Ascending aorta (tissue), 2 donors: ENCODE measurements at places on chromosomes 6 and 20.
A peak's percentile ranks its signal among the peaks of the same experiment; 100 is the strongest.

DNA sequence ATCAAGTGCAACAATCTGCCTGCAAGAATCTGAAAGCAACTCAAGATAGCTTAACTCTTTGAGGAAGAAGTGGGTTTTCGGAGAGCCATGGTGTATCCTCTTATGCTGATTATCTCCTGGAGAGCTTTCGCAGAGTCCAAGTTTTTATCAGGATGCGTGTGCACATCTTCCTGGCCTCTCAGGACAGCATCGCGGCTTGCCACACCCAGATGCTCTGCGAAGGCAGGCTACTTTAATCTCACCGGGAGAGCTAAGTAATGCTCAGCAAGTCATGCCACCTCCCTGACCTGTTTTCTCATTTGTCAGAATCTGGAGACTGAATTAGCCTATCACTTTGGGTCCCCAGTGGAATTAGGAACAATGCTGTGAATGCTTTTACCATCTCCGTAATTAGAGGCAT lies 52.9 kb downstream of the TTI1 start:
- DNase-seq, result no peak

GRCh38 chr6:117591405-117591804 lies 10.9 kb downstream of the GOPC start:
- DNase-seq, result no peak

GRCh38 chr6:90369024-90369519 lies 72.4 kb upstream of the BACH2 start:
- peak; percentile 22 for DNase-seq

GRCh38 chr20:33551778-33552177 lies 61.9 kb downstream of the CBFA2T2 start:
- DNase-seq, result no peak

DNA sequence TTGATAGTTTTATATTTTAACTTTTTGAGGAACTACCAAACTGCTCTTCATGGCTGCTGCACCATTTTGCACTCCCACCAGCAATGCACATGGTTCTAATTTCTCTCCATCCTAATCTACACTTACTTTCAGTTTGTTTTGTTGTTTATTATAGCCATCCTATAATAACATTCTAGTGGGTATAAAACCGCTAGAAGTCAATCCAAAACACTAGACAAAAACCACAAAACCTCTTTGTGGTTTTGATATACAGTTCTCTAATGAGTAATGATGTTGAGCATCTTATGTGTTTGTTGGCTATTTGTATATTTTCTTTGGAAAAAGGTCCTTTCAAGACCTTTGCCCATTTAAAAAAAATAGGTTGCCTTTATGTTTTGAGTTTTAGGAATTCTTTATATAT lies 5.6 kb downstream of the RPP21 start:
- DNase-seq, result no peak

GRCh38 chr6:74283532-74283931 lies 587.5 kb downstream of the CD109 start:
- DNase-seq, result no peak

GRCh38 chr6:150306290-150306689 lies 62.5 kb upstream of the IYD start:
- no peak for DNase-seq

DNA sequence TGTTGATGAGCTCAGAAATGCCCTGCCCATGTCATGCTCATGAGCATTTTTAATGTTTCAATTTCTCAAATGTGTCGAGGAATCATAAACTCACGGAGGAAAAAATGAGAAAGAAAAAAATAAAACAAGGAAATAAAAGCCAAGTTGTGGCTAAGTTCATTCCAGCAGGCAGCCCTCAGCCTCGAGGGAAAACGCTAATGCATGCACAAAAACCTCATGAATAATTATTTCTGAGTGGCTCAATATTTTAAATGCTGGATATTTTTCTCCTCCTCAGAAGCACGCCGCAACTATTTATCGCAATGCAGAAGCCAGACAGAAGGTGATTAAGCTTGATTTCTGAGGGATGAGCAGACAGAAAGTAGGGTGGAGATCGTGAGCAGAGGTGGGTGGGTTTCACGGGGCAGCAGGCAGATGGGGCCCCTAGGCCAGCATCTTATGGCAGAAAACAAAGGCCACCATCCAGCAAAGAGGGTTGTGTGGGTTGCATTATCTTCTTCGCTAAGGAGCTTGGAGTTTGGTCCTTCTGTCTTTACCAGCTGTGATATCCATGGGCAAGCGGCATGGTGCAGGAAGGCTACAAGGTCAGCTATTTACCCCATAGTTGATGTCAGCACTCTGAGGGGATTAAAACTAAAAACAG lies 151.5 kb upstream of the LRFN2 start:
- DNase-seq, result no peak

DNA sequence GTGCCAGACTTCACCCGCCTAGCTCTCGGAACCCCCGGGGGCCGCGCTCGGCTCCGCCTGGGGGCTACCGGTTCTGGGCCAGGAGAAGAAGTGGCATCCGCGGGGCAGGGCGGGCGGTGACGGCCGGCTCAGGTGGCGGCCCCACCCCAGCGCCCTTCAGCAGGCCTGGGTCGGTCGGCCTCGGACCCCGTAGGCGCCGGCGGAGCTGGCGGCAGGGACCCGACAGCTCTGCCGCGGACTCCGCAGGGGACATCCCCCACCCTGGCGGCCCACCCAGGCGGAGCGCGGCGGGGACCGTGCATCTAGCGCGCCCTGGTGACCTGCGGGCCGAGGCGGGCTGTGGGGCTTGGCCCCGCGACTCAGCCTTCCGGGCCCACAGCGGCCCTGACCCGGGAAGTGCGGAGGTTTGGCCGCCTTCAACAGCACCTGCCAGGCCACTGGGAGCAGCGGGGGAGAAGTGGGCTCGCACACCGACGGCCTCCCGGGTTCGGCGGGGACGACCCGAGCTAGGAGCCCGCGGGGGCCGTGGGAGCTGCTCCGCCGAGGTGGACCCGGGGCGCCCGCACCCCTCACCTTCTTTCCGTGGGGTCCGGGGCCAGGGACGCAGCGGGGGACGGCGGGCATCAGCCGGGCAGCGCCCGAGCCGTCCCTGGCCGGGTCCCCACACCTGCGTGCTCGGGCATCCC lies 87.1 kb downstream of the TMEM242 start:
- no peak for DNase-seq

DNA sequence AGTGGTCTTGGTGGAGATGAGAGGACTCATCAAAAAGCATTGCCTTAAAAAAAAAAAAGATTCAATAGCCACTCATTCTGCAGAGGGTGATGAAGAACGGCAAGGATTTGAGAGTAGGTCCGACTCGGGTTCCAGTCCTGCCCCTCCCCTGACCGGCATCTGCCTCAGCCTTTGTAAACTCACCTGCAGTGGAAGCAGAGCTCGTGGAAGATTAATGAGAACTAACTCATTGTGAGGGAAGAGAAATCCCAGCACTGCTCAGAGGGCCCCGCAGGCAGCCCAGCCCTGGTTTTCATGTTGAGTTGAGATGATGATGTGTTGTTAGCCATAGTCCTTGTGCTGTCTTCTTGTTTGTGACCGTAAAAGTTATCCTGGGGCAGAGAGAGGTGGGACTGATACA lies 59.4 kb downstream of the GCNT2 start:
- DNase-seq, result no peak

DNA sequence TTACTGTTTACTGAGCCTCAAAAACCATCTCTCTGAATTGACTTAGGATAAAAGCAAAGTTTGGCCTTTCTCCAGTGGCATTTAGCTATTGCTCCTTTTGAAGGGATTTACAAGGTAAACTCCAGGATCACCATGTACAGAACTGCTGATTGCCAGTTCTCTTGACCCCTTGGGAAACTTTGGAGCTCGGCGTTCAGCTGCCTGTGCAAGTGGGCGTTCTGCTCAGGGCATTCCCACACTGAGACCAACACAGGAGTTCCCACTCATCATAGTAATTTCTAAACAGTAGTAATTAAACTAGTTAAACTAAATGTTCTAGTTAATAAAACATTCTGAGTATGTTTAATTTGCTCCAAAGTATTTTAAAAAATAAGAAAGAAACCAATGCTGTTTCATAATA lies 14.9 kb downstream of the KCNQ5 start:
- no peak for DNase-seq

DNA sequence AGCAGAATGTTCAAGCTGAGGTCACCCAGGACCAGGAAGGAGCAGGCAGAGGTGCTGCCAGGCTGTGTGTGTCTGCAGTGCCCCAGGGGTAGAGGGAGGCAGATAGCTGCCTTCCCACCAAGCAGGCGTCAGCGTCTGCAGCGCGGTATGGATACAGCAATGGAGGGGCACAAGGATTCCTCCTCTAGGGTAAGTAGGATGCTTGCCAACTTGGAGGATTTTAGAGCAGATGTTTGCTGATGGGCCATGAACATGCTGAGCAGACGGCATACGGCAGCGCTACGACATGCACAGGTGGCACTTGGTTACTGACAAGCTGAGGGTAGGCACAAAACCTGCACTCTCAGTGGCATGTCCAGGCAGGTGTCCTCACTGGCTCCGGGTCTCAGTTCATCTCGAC lies 48.1 kb downstream of the PSMG4 start:
- no peak for DNase-seq

DNA sequence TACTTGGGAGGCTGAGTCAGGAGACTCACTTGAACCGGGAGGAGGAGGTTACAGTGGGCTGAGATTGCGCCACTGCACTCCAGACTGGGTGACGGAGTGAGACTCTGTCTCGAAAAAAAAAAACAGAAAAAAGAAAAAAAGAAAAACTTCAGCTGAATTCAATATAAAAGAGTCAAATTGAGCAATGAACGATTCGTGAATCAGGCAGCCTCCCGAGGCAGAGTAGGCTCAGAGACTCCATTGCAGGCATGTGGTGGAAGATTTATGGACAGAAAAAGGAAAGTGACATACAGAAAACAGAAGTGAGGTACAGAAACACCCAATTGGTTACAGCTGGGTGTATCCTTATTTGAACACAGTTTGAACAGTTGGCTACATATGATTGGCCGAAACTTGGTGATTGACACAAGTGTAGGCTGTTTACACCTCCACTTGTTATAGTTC lies 56.3 kb downstream of the HLA-DPB1 start:
- DNase-seq, result no peak

- DNase-seq, result no peak
Observed at GRCh38 chr6:117371492-117371891, 54.2 kb downstream of the ROS1 start.

- DNase-seq, result no peak
Observed at GRCh38 chr6:90493332-90493731, 93.5 kb downstream of the MAP3K7 start.

GRCh38 chr6:128244751-128245405 lies 275.5 kb downstream of the PTPRK start:
- no peak for DNase-seq

GRCh38 chr6:129843573-129843972 lies 17.5 kb downstream of the TMEM244 start:
- DNase-seq, result no peak

DNA sequence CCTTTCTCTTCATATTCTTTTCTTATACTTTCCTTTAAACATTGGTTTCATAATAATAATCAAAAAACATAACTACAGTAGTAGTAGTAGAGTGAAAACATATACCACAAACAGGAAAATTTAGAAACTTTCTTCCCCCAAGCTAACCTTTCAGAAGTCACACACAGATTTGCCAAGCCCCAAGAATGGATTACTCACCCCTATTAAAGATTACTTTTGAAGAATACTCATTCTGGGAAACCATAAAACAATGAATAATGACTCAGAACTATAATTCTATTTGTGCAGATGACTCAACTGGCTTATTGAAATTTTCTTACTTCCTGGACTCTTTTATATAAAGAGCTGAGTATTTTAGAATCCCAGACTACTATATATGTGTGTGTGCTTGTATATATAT lies 119.4 kb upstream of the GJE1 start:
- no peak for DNase-seq

- no peak for DNase-seq
Observed at GRCh38 chr6:90328004-90328403, 31.4 kb upstream of the BACH2 start.

GRCh38 chr20:3813848-3814581 lies 6.3 kb upstream of the AP5S1 start:
- DNase-seq, result no peak

- DNase-seq, result no peak
Observed at GRCh38 chr6:90496258-90497016, 90.4 kb downstream of the MAP3K7 start.

DNA sequence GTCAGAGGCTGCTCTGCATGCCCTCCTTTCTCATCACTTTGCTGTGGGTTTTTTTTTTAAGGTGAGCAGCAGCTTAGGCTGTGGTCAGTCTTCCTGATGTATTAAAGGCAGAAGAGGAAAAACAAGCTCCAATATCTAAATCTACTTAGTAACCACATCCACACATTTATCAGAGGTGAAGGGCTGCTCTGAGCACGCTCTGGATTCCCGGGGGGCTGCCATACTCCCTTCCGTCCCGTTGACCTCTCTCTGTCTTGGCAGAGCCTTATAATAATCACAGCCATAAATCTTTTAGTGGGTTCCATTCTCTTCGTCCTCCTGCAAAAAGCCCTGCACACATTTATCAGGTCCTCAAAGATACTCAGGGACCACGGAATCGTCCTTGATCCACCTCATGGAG lies 2.7 kb upstream of the LEMD2 start:
- DNase-seq, result no peak

DNA sequence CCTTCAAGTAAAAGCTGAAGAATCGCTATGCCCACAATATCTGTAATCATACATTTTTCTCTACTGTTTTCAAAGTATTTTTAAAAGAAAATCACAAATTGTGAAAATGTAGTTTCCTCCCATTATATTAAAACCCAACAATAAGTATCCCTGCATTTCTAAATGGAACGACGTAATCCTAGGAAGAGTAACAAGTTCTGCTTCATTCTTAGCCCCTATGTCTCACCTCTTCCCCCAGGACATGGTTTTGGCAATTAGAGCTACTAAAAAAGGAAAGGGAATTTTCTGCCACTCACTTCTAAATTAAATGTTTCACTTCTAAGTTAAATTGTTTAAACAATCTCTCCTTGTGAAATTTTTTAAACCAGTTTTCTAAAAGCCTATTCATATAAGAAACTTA lies 47.4 kb downstream of the TBPL1 start:
- DNase-seq, result no peak

DNA sequence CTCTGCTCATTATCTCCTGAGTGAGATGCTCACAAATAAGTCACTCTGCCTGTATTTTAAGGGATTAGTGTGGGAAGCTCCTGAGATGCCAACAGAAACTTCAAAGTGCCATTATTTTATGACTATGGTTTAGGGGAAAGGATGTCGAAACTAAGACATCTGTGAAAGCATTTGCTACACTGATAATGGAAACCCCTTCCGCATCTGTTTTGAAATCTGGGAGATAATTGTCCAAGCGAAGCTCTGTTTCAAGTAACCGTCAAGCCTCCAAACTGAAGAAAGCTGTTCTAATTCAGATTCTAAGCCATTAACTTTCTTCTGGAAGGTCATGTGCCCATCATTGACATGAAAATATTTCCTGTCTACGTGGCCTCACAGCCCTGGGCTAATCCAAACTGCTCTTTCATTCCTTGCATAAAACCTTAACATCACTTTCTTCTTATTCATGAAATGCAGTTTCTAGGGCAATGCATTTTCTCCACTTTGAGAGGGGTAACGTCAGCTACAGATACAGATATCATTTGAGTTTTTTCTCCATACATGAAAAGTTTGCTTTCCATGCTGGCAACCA lies 932.0 kb downstream of the C6orf118 start:
- DNase-seq, result no peak

DNA sequence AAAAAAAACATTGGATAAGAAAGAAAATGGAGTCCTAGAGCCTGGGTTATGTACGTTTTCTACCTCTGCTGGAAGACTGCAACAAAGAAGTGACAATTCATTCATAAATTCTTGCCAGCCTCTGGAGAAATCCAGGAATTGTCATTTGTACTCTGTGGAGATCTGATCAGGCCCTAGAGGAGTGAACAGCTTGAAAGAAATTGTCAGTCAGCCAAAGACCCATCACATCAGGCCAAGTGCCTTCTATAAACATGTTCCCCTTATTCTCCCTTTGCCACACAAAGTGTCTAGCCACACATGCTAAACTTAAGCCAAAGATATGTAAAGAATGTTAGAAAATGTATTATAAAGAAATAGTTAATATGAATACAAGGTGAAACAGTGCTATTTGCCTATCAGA lies 152.4 kb downstream of the ADAT2 start:
- DNase-seq, result no peak
